Type B pancreatic cell (in vitro differentiated cells): ENCODE measurements at places on chromosomes 1 and 21.

DNA sequence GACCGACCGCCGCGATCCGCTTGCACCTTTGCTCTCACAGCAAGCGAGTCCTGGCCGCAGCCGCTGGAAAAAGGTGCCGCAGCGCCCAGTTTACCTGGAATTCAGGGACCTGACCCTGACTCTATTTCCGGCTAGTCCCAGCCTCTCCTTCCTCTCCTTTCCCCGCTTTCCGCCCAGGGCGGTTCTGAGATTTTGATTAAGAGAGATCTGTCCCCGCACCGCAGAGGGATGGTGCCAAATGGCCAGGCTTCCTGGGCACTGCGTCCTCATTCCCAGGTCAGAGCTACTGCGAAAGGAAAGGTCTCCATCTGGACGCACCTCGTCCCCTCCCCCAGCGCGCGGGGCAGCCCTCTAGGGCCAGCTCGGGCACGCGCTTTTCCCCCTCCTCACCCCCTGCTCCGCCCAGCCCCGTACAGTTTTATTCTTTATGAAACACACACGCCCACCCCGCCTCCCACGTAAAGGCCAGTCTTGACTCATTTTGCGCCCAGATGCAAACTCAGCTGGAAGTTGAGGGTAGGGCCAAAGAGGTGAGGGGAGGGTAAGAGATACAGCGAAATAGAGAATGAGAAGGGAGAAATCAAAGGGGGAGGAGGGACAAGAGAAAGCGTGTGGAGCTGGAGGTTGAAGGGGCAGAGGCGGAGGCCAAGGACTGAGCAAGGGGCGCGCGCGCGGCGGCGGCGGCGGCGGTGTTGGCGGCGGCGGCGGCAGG lies 411.8 kb upstream of the ESRRG start:
- DNase-seq: no peak

DNA sequence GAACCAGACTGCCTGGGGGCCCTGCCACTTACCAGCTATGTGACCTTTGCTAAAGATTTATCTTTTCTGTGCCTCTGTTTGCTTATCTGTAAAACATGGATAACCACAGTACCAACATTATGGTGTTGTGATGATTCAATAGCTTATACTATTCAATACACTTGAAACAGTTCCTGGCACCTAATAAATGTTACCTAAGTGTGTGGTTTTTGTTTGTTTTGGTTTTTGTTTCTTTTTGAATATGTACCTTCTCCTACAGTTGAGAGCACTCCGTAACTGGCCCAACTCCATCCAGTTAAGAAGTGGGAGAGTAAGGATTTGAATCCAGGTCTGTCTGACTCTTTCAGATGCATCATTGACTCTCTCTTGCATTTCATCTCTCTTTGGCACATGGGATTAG lies 125.8 kb upstream of the C8B start:
- no peak for DNase-seq

DNA sequence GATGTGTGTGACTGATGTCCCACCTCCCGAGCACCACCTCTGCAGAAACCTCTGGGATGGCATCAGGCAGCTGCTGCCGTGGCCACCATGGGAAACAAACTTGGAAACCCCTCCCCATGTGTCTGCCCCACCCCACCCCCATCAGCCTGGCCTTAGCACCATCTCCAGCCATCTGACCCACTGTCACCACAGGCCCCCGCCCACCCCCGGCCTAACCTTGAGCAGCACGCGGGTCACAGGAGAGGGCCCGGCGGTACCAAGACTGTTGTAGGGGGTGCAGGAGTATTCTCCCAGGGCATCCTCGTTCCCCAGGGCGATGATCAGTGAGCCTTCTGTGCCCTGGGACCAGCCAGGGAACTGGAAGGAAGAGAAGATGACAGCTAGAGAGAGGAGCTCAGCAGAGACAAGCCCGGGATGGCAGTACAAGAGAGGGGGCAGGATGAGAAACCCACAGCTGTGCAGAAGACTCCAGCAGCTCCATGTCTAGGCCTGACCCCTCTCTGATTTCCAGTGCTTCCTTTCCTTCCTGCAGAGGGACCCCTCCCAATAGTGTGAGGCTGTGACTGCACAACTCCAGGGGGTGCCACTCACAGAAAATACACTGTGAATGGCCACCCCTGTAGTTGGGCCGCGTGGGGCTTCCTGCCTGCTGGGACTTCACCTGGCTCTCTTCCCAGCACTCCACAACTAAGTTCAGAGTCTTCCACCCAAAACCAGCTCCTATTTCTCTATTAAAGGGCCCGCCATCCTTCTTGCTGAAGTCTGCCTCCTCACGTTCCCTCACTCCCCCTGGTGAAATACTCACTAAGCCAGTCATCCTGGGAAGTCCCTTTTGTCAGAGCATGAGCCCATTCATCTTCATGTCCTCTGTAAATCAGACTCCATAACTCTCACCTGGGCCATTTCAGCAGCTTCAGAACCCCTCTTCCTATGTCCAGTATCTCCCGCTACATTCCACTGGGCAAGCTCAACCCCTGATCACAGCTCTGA lies 7.3 kb upstream of the TAGLN2 start:
- no peak for DNase-seq

- no peak for DNase-seq
These were observed 125.3 kb upstream of the RUNX3 start for GRCh38 chr1:25055324-25055780.

GRCh38 chr21:35476621-35477395 lies 427.7 kb upstream of the RUNX1 start:
- no peak for DNase-seq

DNA sequence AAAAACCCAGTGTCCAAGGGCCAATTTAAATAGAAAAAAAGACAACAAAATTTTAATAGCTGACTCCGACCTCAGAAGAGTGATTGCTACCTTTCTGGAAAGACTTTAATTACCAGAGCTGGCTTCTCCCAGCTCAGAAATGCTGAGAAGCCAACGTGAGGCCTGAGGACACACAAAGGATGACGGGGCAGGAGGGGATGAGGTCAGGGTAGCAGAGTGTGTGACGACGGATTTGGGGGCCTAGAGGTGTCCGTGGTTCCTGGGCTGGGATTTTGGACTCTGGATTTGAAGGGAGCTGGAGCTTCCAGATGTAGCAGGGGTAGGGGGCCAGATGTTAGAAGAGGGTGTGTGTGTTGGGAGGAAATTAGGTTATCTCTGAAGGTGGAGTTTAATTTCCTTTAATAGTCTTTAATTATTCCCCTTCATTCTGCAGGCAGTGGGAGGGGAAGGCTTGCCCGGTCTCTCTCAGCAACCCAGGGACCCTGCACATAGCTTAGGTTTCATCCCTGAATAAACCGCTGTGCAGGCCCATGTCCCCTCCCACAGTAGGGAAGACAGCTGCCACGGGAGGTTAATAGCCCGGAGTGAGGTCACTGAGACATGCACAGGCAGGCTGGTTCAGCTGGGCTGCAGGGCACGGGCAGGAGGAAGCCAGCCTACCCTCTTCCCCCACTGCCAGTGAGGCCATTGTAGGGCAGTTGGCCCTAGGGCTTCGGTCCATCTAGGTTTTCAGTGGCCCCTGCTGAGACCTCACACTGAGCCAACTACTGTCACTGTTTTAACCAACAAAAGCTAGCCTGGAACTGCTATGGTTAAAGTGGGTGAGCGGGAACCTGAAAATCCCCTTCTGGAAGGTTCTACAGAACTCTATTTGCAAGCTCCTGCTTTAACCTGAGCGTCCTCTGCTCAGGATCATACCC lies 3.8 kb upstream of the PADI3 start:
- no peak for DNase-seq

GRCh38 chr1:9265968-9266367 lies 26.7 kb upstream of the SPSB1 start:
- DNase-seq: no peak

- no peak for DNase-seq
These were observed 93.1 kb upstream of the RUNX1 start for GRCh38 chr21:35142036-35142815.

DNA sequence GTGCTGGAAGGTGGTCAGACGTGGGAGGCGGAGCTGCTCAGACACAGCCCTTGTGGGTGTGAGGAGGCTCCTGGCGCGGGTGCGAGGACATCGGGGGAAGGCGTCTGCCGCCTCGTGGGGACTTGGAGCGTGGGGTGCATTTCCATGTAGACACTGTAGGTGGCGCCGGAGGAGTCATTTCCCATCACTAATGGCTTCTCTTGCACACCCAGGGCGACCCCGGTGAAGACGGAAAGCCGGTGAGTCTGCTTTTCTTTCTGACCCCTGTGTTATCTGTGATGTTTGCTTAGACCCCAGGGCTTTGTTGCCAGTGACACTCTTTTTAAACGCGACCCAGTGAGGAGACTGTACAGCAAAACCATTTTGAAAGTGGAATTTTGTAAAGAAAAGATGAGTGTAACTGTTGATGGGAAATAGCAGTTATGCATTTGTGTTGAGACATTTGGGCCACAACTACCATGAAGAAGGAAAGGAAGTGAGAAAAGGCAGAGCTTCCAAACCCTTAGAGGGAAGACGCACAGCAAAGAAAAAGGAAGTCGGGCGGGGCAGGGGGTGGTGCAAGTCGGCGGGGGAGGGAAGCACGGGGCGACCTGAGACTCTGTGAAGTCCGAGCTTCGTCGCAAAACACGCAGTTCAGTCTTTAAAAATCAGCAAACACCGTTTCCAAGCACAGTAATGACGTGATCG lies 64.0 kb downstream of the SLC19A1 start:
- no peak for DNase-seq

GRCh38 chr1:164473544-164473943 lies 85.4 kb upstream of the PBX1 start:
- DNase-seq: no peak

DNA sequence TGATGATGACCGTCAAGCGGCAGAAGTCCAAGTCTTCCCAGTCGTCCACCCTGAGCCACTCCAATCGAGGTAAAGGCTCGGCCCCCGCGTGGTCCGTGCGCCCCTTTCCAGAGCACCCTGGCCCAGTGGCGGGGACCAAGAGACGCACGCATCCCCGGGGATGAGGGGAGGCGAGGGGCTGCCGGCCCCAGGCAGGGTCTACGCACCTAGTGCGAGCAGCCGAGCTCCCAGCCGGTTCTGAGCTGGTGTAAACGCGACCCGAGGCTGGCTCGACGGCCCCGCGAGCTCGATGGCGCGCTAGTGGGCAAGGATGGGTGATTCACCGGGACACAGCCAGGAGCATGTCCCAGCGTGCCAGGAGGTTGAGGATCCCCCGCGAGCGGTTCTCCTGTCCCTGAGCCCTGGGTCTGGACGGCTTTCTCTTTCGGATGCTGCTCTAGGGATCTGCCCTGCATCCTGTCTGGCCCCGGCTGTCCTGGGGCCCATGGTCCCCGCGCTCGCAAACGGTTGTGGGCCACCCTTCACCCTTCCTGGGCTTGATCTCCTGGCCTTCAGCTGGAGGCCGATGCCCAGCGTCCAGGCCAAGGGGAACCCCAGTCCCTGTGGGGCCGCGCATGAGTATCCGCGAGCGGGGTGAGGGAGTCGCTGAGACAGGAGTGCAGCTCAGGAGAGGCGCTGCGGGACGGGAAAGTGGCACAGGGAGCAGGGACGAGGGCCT lies 689 bp downstream of the PKP1 start:
- DNase-seq: no peak

GRCh38 chr1:60978421-60979357 lies 103.7 kb upstream of the NFIA start:
- no peak for DNase-seq

DNA sequence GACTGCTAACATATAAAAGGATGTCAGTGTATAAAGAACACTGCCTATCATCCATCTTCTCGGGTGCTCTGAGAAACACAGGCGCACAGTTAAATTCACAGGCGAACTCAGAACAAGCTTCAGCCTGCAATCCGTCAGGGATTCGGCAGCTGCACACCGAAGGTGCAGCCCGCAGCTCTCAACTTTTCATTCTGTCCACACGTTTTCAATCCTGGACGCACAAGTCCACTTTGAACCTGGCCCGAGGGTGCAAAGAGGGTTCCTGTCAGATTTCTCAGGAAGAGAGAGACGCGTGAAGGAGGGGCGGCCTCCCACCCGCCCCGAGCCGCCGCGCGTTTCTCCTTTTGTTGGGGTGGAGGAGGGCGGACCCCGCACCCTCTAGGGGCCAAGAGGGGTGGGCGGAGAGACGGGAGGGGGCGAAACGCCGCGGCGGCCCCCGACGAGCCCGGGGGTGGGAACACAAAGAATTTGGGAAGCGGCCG lies 724 bp downstream of the DOCK7 start:
- DNase-seq: peak; percentile 71

- no peak for DNase-seq
These were observed 803 bp upstream of the B4GALT2 start for GRCh38 chr1:43978264-43978550.

GRCh38 chr1:232009741-232010140 lies 383.2 kb downstream of the DISC1 start:
- no peak for DNase-seq

- no peak for DNase-seq
These were observed 7.0 kb downstream of the DIP2A start for GRCh38 chr21:46465651-46466050.

- DNase-seq: no peak
These were observed 568.2 kb upstream of the ZP4 start for GRCh38 chr1:238458899-238459298.

DNA sequence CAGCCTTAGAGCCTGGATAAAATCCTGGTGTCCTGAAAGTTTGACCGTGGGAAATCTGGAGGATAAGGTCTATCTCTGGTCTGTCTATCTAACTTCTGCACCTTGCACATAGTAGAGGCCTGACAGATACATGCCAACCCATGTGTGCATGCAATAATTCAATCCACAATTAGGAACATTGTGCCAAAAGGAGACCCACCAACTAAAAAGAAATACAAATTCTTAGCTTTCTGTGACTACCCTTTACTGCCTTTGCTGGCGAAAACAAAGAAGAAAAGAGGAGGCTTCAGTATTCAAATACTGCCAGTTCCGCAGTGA lies 381 bp upstream of the KLHL20 start:
- DNase-seq: no peak

DNA sequence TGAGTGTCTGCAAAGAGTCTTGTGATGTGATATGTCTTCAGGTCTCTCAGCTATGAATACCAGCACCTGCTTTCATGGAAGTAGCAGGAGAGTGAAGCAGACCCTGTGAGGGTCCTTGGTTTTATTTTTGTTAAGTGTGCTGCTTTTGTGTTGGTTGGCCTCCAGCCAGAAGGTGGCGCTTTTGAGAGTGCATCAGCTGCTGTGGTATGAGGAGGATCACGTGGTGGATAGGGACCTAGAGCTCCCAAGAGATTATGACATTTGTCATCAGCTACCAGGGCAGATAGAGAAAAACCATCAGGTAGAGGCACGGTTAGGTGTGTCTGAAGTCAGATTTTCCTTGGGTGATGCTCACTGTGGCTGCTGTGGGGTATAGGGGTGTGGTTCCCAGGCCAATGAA lies 1232.1 kb downstream of the MRPL39 start:
- DNase-seq: no peak

- DNase-seq: no peak
These were observed 4.3 kb downstream of the LYPLAL1 start for GRCh38 chr1:219177940-219178339.

GRCh38 chr1:165616054-165616612 lies 14.9 kb upstream of the MGST3 start:
- DNase-seq: no peak

- DNase-seq: no peak
These were observed 76.6 kb upstream of the ZNF644 start for GRCh38 chr1:91098299-91098906.

GRCh38 chr1:54413295-54413694 lies 7.1 kb upstream of the SSBP3 start:
- DNase-seq: no peak

- DNase-seq: no peak
These were observed 188.9 kb upstream of the EDN2 start for GRCh38 chr1:41673378-41673777.

- DNase-seq: no peak
These were observed 100.4 kb downstream of the ATP5PO start for GRCh38 chr21:33815143-33815707.
